Putamen (tissue), 1 donor: ENCODE measurements at places on chromosomes 11 and 22.

- DNase-seq: no peak
These were observed 327.1 kb upstream of the B3GAT1 start for GRCh38 chr11:134739136-134739535.

DNA sequence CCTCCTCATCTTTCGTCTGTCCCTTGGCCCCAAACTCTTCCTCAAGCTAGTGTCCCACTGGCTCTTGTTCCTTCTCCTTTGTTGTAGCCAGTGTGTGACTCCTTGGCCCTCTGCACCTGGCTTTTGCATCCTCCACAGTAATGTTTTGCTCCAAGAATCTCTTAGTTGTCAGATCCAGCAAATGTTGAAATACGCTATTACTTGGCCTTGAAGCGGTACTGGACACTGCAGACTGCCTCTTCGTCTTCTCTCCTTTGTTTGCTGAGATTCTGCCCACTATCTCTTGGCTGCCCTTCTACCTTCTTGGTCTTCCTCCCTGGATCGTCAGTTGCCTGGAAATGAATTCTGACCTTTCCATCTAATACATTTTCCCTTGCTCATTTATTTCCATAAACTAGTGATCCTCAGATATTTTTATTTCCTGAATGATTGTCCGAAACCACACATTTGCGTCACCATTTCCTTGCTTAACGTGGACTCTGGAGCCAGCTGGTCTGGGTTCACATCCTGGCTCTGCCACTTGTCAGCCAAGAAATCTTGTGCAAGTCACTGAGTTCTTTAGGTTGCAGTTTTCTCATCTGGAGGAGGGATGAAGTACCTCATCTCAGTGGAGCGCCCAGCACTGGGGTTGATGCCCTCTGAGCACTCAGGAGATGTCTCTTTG is 113.6 kb downstream of the LDLRAD3 start:
- DNase-seq: no peak

DNA sequence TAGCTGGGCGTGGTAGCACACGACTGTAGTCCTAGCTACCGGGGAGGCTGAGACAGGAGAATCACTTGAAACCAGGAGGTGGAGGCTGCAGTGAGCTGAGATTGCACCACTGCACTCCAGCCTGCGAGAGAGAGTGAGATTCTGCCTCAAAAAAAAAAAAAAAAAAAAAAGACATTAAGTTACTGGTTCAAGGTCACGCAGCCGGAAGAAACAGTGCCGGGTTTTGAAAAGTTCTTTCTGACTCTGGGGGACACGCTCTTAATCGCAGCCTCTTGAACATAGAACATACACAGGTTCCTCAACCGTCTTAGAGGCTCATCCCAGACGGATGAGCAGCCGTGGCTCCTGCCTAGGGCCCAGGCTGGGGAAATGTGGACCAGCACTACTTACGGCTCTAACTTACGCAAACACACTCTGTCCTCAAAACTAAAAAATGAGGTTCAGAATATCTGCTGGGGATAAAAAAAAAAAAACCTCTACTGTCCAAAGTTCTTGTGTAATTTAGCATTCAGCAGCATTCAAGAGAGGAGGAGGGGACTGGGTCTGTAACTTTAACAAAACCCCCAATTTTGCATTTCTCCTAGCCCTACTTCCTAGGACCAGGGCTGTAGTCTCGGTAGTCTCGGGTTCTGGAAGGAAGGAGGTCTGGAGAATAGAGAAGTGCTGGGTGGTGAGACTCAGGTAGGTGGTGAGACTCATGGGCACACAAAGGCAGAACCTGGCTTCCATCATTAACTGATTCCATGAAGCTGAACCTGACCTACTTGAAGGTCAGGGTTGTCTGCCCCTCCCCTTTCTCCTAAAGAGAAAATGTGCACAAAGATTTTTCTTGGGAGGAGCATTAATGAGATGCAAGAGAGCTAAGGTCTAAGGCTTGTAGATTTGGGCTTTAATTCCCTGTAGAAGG is 6.0 kb downstream of the SPTBN2 start:
- DNase-seq: no peak

DNA sequence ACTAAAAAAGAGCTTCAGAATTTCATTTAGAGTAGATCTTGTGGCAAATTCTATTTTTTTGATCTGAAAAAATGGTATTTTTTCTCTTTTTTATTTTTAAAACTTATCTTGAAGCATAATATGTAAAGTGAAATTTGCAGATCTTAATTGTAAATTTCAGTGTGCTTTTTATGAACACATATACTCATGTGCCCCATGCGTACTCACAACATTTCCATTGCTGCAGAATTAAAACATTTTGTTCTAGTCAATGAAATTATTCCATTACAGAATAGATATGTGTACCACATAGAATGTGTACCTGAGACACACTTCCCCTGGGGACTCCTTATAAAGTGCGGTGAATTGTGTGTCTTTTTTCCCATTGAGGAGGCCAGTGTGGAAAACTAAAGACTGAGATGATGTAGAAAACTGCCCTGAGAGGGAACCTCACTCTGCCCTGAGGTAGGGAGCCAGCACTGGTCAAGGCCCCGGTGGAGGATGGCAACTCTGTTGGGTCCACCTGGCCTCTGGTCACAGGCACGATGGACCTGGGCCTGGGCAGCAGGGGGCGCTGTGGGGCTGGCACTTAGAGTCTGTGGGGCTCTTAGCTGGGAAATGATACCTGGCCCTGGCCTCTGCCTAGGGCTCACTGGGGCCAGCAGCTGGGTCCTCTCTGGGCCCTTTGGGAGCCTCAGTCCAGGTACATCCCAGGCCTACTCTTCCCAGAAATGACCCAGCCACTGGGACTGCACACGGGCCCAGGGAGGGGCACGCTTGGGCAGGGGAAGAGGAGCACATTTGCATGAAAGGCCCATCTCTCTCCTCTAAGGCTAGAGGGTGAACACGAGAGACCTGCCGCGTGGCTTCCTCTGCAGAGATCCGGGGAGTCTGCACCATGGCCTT is 77.9 kb upstream of the TOP3B start:
- DNase-seq: no peak

DNA sequence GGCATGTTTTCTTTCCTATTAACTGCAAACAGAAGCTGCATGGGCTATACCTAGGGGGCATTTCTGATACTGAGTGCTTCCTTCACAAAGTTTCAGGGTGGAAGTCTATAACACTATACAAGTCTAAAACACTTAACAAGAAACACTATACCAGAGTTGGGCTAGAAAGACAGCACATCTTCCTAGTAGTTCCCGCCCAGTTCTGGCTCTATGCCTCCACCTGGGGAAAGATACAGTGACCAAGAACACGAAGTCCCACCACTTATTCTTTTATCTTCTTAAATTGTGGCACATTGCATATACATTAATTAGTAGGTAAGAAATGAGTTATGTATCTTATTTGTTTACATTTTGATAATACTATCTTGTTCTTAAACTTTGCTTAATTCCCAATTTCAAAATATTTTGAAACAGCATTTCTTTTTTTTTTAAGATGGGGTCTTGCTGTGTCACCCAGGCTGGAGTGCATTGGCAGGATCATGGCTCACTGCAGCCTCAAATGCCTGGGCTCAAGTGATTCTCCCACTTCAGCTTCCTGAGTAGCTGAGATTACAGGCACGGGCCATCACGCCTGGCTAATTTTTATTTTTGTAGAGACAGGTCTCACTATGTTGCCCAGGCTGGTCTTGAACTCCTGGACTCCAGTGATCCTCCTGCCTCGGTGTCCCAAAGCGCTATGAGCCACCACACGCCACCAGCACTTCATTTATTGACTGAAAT is 18.2 kb upstream of the NDUFC2 start:
- DNase-seq: no peak

DNA sequence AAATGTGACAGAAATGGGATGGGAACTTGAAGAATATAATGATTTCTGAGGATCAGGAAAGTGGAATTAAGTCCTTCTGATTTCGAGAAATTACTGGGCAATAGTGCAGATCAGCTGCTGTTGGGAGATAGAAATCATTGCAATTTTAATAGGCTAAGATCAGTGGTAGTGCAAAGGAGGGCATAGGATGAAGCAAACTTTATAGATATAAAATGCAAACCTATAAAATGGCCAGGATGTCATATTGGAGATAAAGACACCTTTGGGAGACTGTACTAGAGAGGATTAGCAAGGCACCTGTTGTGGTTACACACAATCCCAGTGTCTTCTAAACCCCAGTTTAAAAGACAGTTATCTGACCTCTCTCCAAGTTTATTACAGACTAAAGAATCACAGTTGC is 6.5 kb upstream of the MS4A7 start:
- DNase-seq: no peak

DNA sequence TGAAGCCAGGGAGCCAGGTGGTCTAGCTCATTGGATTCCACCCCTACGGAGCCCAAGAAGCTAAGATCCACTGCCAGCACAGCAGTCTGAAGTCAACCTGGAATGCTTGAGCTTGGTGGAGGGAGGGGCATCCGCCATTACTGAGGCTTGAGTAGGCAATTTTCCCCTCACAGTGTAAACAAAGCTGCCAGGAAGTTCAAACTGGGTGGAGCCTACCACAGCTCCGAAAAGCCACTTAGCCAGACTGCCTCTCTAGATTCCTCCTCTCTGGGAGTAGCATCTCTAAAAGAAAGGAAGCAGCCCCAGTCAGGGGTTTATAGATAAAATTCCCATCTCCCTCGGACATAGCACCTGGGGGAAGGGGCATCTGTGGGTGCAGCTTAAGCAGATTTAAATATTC is 620.3 kb downstream of the NELL1 start:
- no peak for DNase-seq
